GM12891 (cell line): ENCODE measurements at places on chromosomes 13 and 19.

GRCh38 chr13:77714119-77714755 is 16.8 kb downstream of the SLAIN1 start:
- no peak for DNase-seq

GRCh38 chr13:49367640-49368422 is 76.0 kb downstream of the CAB39L start:
- DNase-seq: no peak

DNA sequence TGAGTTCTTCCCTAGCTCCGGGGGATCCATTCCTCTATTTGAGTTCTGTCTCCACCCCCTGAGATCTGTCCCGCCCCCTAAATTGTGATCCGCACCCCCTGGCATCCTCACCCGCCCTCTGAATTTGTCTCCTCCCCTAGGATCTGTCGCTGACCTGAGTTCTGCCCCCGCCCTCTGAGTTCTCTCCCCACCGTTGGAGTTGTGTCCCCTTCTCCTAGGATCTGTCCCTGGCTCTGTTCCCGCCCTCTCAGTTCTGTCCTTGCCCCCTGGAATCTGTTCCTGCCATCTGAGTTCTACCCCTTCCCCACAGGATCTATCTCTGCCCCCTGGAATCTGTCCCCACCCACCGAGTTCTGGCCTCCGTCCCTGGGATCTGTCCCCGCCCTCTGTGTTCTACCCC is 1.0 kb upstream of the SLC17A7 start:
- no peak for DNase-seq

DNA sequence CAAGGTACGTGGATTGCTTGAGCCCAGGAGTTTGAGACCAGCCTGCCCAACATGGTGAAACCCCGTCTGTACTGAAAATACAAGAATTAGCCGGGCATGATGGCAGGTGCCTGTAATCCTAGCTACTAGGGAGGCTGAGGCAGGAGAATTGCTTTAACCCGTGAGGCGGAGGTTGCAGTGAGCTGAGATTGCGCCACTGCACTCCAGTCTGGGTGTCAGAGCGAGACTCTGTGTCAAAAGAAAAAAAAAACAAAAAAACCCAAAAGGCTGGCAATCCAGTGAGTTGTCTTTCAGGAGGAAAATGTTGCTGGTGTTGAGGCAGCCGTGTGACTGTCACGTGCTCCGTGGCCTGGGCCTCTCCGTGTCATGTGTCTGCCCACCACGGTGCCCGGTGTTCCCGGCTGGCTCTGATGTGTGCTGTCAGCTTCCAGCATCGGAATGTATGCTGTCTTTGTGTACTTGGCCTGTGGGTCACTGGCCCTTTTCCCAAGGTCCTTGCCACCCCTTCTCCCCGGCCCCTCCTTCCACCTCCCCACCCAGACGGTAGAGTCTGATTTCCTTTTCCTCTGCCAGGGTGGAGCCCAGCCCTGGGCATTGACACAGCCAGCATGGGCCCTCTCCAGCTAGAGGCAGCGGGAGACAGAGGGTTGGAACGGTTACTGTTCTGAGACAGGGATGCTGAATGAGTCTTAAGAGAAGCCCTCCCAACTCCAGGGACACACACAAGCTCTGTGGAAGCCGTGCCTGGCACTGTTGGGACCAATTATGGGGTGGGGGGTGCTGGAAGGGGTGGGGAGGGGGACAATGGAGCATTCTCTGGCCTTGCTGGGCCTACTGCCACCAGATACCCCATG is 7.2 kb upstream of the TUBB4A start:
- no peak for DNase-seq
